ENCODE measurements at places on chromosomes 2 and 18.

GRCh38 chr2:10091182-10091888, 11.1 kb upstream of the CYS1 start:
- DNase-seq: no peak

DNA sequence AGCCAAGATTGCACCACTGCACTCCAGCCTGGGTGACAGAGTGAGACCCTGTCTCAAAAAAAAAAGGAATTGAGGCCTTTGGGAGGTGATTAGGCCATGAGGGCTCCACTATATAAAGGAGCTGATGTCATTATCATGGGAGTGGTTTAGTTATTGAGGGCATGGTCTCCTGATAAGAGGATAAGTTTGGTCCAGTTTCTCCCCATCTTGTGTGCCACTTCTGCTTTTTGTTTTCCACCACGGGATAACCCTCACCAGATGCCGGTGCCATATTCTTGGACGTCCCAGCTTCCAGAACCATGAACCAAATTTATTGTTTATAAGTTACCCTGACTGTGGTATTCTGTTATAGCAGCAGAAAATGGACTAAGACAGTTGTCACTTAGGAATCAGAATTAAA, 125.8 kb downstream of the C1D start:
- no peak for DNase-seq

DNA sequence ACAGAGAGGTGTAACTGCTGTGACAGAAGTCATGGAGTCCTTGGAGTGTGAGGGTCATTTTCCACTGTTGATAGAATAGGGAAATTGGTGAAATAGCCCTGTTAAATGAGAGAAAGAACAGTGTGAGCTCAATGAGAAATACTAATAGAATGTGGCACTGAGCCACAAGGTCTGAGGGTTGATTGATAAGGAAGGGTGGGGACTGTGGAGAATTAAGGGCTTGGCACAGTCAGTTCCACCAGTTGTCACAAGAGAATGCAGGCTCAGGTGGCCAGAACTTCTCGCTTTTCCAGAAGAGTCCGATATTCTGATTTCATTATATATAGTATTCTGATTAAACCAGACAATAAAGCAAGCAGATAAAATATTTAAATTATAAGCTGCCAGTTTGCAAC, 9.1 kb upstream of the IL1RN start:
- no peak for DNase-seq

- DNase-seq: no peak
These were observed 74.4 kb upstream of the COPS8 start for GRCh38 chr2:237011206-237011795.

DNA sequence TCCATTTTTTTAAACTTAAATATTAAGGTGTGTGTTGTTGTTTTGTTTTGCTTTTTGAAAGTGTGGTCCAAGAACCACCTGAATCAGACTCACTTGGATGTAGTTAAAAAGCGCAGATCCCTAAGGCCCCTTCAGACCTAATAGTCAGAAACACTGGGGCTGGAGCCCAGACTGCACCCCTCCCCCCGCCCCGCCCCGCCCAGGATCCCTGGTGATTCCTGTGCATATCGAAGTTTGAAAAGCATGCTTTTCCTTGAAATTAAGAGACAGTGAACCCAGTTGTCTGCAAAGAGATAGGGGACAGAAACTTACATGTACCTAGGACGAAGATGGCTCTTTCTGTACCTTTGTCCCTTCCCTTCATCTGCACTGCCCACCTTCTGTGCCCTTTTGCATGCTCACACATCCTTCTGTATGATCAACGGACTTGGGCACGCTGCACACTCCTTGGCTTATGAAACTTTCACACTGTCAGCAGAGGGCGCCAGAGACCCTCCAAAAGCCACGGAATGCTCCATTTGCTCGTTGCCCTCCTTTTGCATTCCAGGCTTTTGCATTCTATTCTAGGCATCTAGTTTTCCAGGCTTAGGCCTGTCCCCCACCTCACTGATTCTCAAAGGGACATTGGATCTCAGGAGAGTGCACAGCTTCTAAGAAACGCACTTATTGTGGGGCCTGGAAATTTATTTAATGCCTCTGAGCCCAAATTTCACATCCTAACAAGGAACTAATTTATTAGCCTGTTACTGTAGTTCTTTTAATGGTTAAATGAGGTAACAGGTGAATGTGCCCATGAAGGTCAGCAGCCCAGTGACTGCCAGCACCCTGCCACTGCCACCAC, 32.8 kb upstream of the SLC14A1 start:
- DNase-seq: peak; percentile 48

DNA sequence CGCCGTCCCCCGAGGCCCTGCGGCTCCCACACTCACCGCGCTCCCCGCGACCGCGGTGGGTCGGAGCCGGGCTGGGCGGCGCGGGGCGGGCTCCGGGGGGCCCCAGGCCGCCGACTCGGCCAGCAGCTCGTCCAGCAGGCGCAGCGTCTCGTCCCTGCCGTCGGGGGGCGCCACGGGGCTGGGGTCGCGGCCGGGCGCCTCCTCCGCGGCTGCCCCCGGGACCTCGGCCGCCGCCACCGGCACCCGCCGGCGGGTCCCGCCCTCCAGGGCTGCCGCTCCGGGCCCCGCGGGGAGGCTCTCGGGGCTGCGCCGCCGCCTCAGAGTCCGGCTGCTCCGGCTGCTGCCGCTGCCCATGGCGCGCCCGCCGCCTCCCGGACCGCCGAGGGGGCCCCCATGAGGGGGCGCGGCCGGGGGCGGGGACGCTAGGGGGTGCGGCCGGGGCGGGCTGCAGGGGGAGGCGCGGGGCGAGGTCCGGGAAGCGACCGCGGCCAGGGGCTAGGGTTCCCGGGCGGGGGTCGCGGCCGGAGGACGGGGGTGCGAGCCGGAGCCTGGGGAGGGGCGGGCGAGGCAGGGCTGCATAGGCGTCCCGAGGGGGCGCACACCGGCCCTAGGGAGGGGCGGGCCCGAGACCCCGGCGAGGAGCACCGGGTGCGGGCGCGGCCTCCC, at the start of gene CYS1:
Gene CYS1, minus strand, starts transcription at position 542 of the 666 bp plus-strand sequence. Its CDS starts 188 bp downstream, at position 354.
- DNase-seq: no peak

DNA sequence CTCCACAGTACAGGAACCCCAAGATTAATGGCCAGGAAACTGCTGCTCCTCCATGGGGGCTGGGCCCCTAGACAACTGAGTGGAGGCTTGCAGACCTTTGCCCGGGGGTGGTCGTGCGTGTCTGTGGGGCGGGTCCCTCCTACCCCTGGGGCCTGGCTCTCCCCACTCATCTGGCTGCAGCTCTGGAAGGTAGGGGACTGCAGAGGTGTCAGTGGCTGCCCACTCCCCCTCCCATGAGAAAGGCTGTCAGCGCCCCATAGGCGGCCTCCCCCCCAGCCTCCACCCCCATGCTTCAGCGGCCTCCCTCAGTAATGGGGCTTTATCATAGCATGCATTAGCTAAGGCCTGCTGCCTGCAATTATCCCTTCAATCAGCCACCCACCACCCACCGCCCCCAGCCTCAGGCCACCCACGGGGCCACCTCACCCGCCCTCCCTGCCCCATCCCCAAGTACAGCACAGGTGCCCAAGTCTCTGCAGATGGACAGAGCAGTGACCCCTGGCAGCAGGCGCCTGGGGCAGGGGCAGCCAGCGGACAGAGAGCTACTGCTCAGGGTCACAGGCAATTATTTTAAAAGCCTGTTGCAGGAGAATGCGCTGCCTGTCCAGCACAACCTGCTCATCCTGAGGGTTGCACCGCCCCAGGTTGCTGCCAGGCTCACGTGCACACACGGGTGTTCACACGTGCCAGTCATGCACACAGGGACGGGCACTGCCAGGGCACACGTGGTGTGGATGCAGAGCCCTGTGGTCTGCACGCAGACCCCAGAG, 9.1 kb upstream of the ECEL1 start:
- no peak for DNase-seq

DNA sequence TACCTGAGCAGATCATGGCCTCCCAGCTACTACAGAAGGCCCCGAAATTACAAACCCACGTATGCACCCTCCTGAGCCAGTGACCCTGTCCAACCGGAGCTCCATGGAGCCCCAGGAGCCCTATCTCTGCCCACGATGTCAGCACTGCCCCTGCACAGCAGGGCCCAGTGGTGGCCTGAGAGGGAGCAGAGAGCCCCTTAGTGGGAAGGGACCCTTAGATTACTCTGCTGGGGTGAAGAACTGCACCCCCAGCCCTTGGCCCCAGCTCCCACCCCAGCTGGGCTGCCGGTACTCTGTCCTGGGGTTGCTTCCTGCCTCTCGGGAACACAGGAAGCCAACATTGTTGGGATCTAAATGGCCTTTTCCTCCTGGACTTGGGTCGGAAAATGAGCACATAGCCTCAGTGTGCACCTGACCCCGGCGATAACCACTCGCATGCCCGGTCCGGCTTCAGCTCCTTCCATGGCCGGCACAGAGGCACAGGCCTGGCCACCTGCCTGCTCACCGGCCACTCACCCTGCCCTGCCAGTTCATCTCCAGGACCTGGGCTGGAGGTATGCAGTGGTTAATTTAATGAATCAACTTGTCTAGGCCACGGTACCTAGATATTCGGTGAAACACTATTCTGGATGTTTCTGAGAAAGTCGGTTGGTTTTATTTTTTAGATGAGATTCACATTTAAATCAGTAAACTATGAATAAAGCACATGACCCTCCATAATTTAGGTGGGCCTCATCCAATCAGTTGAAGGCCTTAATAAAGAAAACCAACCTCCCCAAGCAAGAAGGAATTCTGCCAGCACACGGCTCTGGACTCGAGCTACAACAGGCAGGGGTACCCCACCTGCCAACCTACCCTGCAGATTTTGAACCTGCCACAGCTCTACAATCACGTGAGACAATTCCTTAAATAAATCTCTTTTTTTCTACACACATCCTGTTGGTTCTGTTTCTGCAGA, 19.2 kb downstream of the TNS1 start:
- DNase-seq: no peak

DNA sequence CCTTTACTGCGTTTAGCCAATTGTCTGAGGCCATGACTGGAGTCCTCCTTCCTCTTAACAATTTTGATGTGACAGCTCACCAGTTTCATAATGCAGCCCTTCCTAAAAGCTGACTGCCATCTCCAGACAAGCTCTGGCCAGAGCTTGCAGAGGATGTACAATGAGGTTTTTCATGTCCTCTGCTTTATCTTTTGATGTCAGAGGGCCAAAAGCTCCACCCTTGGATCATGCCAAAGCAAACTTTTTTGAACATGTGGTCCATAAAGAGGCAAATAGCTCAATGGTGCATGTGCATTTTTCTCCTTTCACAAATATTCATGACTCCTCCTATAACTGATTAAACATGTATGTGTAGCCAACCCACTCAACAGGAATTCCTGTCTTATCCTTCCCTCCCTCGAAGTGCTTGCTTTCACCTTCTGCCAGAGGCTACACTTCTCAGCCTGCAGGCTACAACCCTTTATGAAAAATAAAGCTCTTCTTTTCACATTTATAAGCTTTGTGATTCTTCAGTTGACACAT, 266.2 kb downstream of the FBXO15 start:
- no peak for DNase-seq

DNA sequence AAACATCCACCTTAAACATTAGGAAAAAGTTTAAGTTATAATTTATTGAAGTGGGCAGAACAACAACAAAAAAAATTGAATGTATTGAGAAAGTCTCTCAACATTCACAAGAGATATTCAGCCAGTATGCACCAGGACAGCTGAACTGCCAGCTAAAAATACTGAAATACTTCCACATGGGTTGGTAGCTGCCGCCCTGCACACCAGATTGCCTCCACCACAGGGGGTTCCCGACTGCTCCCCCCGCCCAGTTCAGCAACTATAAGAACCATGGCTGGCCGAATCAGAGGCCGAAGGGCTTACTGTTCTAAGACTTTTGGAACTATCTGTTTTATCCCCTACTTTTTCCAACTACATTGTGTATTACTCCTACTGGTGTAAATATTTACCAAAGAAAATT, 150.0 kb upstream of the LRP1B start:
- no peak for DNase-seq

DNA sequence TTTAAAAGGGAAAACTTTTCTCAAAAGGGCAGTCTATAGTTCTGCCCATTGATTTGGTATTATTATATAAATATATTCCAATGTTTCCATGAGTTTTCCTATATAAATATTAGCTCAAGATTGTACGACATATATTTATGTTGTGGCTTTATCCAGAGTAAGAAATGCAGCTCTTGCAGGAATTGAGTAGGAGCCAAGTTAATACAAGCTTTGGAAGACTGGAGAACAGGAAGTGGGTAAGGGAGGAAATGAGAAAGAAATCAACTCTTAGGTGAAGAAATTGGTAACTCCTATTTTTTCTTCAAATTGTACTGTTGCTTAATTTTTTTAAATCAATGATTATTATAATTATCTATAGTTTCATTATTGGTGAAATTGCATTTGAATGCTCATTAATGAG, 105.4 kb upstream of the FAM117B start:
- DNase-seq: no peak

- DNase-seq: no peak
These were observed 1.4 kb downstream of the SP110 start for GRCh38 chr2:230218421-230218820.

GRCh38 chr2:47002480-47003381, 87.1 kb upstream of the MCFD2 start:
- DNase-seq: no peak

DNA sequence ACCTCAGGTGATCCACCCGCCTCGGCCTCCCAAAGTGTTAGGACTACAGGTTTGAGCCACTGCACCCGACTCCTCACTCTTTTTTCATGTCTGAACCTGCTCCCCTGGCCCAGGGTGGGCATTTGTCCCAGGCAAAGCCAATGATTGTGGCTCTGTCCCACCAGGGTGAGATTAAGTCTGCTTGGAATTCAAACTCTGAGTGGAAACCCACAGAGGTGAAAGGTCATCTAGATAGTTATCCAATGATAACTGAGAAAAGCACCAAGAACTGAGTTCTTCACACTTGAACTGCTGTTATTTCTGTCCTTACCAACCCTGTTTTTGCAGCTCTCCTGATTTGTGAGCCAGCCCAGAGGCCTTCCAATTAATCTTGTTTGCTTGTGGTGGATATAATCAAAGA, 62.4 kb upstream of the ACVR1 start:
- DNase-seq: no peak

GRCh38 chr18:79371561-79372121, 24.1 kb upstream of the NFATC1 start:
- no peak for DNase-seq

DNA sequence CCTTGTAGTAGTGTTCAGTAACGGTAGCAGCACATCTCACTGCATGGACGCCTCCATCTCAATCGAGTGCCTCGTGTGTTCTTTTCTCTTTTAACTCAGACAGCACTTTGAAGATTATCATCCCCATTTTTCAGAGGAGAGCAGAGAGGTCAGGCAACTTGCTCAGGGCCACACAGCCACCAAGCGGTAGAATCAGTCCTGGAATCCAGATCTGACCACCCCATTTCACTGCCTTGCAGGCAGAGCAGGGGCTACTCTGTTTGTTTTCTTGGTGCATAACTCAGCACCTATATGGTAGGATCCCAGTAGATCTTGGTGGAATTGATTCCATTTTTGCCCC, 129.5 kb downstream of the SMAD7 start:
- DNase-seq: no peak

DNA sequence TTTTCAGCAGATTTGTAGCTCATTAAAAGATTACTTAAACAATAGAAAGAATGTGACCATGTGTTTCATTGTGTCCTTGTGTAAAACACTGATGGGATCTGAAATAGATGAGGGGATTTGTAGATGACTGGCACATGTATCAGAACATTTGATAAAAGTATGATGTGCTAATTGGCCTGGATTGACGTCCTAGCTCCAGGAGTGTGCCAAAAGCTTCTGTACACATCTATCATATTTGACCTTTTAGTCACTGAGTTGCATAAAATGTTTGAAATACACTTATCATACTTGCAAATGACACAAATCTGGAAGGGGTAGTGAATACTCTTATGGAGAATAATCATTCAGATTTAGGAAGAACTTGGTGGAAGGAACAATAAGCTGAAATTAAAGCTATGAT, 778.5 kb downstream of the ERBB4 start:
- no peak for DNase-seq
